Hematopoietic multipotent progenitor cell (in vitro differentiated cells): ENCODE measurements at places on chromosomes 2 and 18. TPM values are rescaled to one million over a fixed set of nuclear protein-coding genes. Genes with fewer than 3 reads are reported as not detected.

DNA sequence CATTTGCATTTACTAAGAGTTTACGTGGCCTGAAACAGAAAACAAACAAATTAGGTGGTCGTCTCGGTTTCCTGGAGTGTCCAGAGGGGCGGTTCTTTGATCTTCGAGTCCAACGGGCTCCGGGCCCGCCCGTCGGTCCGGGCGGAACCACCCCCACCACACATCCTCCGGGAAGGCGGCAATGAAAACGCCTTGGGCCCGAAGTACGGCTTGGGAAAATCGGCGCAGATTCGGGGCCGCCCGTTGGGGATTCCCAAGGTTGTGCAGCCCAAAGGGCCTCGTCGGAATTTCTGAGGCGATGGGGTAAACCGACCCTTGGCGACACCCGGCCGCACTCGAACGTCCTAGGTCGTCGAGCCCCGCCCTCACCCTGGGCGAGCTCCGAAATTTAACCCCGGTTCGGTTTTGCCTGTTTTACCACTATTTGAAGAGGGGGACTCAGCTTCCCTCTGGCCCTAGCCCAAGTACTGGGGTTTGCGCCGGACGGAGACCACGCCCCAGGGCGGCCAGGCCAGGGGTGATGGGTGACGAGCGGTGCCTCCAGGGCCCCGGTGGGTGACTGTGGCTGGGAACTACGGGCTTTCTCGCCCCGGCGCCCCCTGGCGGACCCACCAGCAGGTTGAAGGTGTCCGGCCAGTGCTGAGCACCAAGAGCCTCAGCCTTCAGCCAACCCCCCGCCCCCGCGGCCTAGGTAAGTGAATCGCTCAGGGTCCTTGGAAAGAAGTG, 1.9 kb upstream of the CFAP53 start:
- DNase-seq: peak; percentile 83

- DNase-seq: no peak
Observed at GRCh38 chr2:119491776-119492525, 32.3 kb downstream of the SCTR start.

The TTR gene
- total RNA-seq: under 0.01 TPM

The LRRTM1 gene
- total RNA-seq: not detected

DNA sequence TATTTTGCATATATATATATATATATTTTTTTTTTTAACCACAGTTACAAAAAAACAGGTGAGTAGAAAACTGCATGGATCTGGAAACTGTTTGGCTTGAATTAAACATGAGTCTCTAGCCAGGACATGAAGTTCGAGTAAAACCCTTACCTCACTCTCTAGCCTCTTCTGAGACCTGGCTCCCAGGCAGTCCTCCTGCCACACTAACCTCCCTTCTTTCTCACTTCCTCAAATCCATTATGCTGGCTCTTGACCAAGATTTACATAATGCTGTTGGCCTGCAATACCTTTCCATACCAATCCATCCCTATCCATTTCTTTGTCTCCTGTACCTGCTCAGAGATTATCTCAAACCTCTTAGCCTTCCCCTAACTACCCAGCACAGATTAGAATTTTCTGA, 34.0 kb downstream of the PIGN start:
- DNase-seq: no peak

The LYPD6B gene
- 0.81 TPM for total RNA-seq

DNA sequence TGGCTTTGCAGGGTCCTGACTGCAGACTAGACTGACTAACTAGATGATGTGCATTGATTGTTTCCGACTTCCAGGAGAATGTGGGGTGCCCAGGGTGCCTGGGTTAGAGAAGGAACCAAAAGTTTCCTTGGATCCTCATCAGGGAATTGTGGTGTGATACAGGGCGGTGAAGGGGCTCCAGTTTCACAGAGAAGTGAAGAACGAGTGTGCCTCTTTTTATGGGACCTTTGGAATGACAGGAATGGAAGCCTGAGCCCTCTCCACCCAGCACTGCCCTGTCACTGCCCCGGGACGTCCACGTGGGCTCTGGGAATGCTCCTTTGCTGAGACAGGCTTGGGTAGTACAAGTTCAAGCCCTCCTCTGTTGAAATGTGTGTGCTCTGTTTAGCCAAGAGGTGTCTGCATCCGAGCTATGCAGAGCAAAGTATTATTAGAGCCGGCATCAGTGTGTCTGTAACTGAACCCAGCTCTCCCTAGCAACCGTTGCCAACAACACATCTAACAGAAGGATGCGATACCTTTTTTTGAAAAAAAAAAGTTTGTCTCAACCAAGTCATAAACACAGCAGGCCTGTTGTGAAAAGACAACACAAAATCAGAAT, 183.6 kb downstream of the SMAD7 start:
- no peak for DNase-seq

DNA sequence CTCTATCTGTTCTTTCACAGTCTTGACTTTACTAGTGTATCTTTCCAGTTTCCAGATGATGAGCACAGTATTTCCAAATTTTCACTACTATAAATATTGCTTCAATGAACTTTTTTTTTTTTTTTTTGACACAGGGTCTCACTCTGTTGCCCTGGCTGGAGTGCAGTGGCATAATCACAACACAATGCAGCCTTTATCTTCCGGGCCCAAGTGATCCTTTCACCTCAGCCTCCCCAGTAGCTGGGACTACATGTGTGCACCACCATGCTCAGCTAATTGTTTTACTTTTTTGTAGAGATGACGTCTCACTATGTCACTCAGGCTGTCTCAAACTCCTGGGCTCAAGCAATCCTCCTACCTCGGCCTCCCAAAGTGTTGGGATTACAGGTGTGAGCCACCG, 142.8 kb downstream of the SRBD1 start:
- no peak for DNase-seq

DNA sequence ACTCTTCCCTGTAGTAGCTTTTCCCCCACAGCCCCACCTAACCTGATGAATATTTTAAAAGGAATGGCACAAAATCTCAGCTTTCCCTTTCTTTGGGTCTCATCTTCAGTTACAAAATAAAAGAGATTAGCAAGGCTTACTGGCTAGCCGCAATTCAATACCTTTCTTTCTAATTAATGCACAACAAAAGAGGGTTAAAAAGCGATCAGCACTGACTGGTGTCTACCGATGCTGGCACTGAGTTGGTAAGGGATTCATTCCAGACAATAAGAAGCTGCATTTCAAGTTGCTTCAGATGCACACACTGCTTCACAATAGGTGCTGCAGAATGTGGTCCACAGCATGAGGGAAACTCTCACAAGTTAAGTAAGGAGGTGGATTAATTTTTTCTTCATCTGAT, 41.9 kb downstream of the HDHD2 start:
- no peak for DNase-seq

The MDH1B gene
- 1.3 TPM for total RNA-seq

GRCh38 chr2:75031906-75032803, 73.7 kb downstream of the POLE4 start:
- no peak for DNase-seq

The TMEM198 gene
- 0.54 TPM for total RNA-seq
